ENCODE measurements at places on chromosomes 2 and 18. TPM values are rescaled to one million over a fixed set of nuclear protein-coding genes. Genes with fewer than 3 reads are reported as not detected.

GRCh38 chr2:52810460-52810859 lies 957.1 kb upstream of the CHAC2 start:
- DNase-seq: no peak

GRCh38 chr2:57893786-57894185 lies 152.8 kb upstream of the VRK2 start:
- no peak for DNase-seq

DNA sequence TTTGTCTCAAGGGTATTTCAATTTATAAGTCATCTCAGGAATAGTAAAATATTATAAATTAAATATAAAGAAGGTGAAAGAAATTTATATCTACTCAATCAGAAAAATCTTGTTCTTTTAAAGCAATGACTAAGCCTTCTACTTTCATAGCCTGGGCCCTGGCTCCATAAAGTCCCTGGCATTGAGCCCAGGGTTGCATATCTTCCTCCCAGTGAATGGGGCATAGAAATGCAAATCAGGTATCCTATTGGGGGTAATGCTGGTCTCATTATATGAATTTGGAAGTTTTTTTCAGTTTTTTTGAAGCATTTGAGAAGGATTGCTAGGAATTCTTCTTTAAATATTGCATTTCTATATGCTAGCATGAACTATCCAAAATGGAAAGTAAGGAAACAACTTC lies 73.9 kb upstream of the MC2R start:
- DNase-seq: no peak

DNA sequence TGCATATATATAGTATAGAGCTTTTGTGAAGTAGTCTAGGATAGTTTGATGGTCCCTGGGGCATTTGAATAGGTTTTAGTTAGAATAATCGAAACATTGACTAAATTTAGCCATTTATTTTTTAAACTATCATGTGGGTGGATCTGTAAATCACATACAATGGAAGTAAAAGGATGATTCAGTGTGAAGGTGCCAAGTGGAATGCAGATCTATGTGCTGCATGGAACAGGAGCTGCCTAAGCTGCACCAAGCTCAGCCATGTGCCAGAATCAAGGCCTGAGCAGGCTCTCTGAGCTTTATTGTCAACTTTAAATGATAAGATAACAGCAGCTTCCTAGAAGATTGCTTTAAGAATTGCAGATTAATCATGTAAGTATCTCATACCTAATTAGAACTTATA lies 1996.2 kb upstream of the PIK3C3 start:
- DNase-seq: no peak

GRCh38 chr18:57951117-57951796 lies 92.8 kb upstream of the NEDD4L start:
- DNase-seq: no peak

DNA sequence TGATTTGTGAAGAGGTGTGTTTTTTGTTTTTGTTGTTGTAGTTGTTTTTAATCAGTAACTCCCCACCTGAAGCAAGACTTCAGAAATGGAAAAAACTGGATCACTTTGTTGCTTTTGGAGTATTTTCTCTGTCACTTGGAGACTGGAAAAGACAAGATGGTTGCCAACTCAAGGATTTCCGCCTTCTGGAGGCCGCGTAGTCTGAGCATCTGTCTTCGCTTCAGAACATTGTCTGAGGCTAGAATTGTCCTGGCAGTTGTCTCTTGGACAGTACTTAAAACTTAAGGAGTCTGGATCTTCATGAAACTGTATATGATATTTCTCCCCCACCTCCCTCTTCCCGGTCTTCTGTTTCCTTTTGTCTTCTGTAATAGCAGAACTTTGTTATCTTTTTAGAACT lies 67.7 kb downstream of the ARHGAP28 start:
- DNase-seq: no peak

GRCh38 chr2:40370007-40370395 lies 81.9 kb downstream of the SLC8A1 start:
- DNase-seq: no peak

GRCh38 chr2:172606285-172606684 lies 50.4 kb downstream of the PDK1 start:
- DNase-seq: no peak

DNA sequence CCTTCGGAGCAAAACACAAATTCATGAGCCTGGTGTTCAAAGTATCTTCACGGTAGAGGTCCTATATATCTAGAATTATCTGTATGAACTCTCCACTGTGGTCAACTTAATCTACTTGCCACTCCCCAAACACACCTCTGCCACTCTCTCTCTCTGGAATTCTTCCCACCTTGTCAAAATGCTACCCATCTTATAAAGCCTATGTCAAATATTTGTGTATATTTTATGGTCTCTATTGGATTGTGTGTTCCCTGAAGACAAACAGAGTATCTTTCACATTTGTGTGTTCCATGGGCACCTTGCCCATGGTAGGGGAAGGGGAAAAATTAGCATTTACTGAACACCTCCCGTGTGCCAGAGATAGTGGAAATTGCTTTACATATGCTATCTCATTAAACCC lies 83.2 kb upstream of the ATL2 start:
- DNase-seq: no peak

DNA sequence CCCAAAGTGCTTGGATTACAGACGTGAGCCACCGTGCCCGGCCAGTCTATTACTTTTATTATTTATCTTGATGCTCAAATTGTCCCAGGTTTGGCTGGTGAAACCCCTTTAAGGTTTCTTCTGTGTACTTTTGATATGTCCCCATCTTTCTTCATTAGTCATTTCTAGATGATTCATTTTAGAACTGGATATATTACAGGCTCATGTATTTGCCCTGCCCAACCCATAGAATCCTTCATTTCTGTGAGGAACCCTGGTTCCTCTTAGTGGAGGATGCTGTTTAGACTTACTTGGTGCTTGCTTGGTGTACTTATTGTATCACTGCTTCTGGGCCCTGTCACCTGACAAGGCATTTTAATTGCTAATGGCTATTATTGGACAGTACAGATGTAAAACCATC lies 40.1 kb downstream of the KCMF1 start:
- no peak for DNase-seq

GRCh38 chr2:238947920-238948710 lies 100.2 kb downstream of the TWIST2 start:
- no peak for DNase-seq

The TSPYL6 gene
- total RNA-seq: not detected

The ACTG2 gene
- 3.1 TPM for total RNA-seq

The RUFY4 gene
- not detected for total RNA-seq

The PTPRM gene
- total RNA-seq: 56.8 TPM

The ATP6V1B1 gene
- total RNA-seq: 2.3 TPM

The LYG1 gene
- total RNA-seq: not detected
